ENCODE measurements at places on chromosomes 5 and 9. TPM values are rescaled to one million over a fixed set of nuclear protein-coding genes. Genes with fewer than 3 reads are reported as not detected.

The C5orf52 gene
- total RNA-seq: not detected

The NTRK2 gene
- 0.06 TPM for total RNA-seq

The ADCY2 gene
- total RNA-seq: not detected

DNA sequence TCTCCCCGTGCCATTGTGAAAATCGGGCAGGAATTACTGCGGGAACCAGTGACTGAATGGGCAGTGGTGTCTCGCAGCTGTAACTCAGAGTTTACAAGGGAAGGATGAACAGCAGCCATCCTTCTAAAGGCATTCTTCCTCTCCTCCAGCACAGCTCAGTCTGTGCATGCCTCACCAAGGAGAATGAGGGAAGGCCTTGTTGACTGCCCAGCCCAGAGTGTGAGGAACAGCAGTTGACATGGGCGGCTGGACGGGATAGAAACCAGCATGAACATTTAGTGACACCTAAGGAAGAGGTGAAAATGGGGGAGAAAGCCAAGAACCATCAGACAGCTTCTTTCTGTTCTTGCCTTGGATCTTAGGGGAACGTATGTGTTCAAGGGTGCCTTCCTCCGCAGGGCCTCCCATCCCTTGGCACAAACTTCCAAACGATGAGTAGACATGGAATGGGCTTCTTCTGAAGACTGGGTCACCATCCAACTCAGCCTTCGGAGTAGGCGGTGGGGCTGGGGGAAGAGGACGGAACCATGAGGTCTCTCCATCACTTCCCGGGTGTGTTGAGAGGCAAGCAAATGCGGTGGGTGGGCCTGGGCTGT, 887 bp upstream of the PDE8B start:
- peaks cover 26% of the 10 kb centered on the region for H3K27me3 ChIP-seq
- peaks cover 10% of the 10 kb centered on the region for H3K4me1 ChIP-seq
- H3K27ac ChIP-seq: no peak overlapping the region
- no peak overlapping the region for H3K4me3 ChIP-seq

Measured in CD4-positive, alpha-beta T cell (primary cell).